ENCODE measurements at places on chromosomes 7 and 10. TPM values are rescaled to one million over a fixed set of nuclear protein-coding genes. Genes with fewer than 3 reads are reported as not detected.
A peak's percentile ranks its signal among the peaks of the same experiment; 100 is the strongest.

GRCh38 chr7:65251851-65252620, 121.6 kb upstream of the ZNF92 start:
- DNase-seq = peak; percentile 77

GRCh38 chr7:69817841-69818635, 219.8 kb downstream of the AUTS2 start:
- no peak for DNase-seq

DNA sequence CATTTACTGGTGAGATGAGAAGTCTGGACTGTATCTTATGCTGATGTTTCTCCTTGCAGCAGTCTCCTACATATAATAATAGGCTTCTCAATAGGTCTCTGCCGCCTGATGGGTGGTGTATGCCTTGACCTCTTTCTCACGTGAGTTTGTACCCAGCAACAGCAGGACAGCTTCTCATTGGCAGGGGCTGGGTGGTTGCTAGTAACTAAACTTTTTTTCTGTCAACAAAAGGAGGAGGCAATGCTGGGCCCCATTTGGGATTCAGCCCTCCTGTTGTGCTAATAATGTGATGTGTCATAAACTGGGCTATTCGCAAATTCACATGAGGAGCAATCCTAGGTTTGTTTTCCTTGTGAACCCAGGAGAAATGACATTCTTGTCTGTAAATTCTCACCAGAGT, 533.6 kb downstream of the GATA3 start:
- no peak for DNase-seq

- no peak for DNase-seq
These were observed 32.7 kb upstream of the NPVF start for GRCh38 chr7:25260862-25261494.

- no peak for DNase-seq
These were observed 71.1 kb downstream of the INPP5A start for GRCh38 chr10:132608511-132609195.

- DNase-seq = no peak
These were observed 205.0 kb downstream of the DIP2C start for GRCh38 chr10:484441-484924.

DNA sequence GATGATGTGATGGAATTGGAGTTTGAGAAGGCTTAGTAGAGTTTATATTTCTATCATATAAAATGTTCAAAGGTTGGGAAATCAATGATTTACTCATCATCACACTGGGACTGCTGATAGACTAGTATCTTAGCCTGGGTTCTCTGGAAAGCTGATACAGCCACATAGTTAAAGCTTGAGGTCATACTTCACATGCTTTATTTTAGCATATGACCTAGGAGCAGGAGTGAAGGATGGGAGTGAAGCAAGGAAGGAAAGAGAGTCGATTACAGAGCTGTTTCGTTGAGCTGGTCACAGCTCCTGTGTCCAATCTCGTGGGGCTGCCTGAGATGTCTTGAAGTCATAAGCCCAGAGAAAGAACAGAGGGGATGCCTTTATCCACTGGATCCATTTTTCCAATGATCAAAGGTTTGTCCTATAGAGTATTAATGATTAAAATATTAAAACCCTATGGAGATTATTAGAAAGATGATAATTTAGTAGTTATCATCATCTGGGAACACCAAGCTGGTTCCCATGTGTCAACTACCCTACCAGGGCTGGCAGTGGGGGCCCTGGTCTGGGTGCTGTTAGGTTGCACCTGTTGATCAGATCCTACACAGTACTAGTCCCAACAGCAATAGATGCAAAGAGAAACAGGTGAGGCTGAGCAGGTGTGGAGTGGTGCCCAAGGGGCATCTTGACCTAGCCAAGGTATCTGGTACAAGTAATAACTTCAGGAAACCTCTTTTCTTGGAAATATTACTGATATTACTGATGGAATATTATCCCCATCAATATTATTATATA, 77.8 kb downstream of the BAMBI start:
- DNase-seq = no peak

GRCh38 chr10:72550239-72550638, 75.6 kb downstream of the MICU1 start:
- DNase-seq = no peak

DNA sequence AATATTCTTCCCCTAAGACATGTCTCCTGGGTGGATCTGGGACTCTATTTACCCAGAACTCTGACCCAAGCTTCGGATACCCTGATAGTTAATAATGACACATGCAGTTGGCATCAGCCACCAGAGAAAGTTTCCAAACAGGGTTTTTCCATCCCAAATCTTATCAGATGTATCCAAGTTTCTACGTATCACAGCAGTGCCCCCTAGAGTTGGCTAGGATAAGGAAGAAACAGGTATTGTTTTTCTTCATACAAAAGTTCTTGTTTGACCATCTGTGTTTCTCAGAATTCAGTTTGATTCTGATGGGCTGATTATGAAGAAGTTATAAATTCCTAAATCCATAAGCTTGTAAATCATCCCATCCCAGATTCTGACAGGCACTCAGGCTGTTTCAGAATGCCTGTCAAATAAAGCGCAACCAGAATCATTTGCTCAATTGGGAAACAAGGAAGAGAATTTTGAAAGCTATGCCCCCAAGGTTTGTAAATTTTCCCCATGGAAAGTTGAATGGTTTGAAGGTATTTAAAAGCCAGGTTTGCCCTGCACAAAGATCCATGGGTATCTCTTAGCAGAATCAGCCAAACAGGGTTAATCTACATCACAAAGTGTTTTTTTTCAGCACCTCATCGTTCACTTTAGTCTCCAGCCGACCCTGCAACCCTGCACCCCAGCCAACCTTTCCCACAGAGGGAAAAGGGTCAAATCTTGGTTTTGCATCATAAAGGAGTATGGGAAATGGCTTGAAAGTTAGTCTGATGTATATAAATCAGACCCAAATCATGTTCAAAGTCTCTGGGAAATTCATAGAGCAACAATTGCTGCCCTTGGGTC, 47.4 kb downstream of the NRAP start:
- no peak for DNase-seq

TFR2 gene
- polyA plus RNA-seq = 1.1 TPM

VPS37D gene
- 15.4 TPM for polyA plus RNA-seq

MEOX2 gene
- polyA plus RNA-seq = 1.3 TPM

ASAH2B gene
- 8.2 TPM for polyA plus RNA-seq

GIMAP4 gene
- polyA plus RNA-seq = 24.8 TPM

CALCR gene
- polyA plus RNA-seq = 0.92 TPM

PAX4 gene
- not detected for polyA plus RNA-seq

GPR26 gene
- 0.05 TPM for polyA plus RNA-seq
